ENCODE measurements at places on chromosomes 1 and 21.
A peak's percentile ranks its signal among the peaks of the same experiment; 100 is the strongest.

DNA sequence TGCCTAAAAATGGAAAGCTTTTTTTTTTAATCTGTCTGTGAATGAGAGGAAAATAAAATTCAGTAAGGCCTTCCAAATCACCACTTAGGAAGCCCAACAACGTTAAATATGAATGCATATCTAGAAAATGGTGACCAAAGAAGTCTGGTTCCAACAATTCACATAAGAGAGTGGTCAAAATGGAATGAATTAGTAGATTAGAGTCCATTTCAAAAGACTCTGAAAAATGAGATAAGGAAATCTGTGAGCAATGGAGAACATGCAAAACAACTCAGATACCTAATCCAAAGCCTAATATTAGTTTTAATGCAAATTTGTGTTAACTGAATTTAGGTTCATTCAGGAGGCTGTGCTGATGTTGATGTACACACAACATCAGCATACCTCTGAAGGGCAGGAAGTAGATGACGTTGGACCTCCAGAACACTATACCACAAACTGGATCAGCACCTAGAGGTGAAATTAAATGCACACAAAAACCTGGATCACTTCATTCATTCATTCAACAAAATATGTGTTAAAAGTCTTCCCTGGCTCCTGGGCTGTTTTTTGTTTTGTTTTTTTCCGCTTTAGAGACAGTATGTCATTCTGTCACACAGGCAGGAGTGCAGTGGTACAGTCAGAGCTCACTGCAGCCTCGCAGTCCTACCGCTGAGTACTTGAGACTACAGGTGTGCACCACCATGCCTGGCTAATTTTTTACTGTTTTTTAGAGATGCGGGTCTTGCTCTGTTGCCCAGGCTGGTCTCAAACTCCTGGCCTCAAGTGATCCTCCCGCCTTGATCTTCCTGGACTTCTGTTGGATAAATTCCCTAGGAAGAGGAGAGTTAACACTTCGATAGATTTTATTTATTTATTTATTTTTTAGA lies 4.9 kb upstream of the BRWD1 start:
- no peak for DNase-seq

DNA sequence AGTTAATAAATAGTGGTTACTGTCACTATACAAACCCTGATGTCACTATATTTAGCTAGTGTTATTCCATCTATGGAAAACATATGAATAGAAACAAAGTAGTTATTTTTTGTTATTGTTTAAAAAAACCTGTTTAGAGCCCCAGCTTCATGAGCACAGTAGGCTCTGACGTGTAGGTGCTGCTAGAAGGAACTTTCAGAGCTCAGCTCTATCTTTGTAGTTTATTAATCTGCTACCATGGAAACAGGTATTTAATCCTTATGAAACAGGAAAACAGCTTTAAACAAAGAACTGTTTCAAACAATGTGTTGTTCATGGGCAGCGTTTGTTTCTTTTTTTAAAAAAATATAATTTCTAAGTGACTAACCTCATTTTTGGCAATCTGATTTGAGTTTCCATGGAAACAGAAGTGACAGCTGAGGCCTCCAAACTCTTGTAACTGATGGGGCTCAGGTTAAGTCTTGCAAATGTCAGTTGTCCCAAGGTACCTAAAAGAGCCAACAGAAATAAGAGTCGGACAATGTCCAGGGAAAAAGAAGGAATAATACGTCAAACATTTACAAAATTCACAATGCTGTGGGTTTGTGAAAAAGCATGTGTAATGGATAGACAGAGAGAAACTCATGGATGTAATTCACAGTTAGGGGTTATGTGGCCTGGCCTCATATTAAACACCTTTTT lies 162.0 kb upstream of the C21orf91 start:
- DNase-seq: no peak

DNA sequence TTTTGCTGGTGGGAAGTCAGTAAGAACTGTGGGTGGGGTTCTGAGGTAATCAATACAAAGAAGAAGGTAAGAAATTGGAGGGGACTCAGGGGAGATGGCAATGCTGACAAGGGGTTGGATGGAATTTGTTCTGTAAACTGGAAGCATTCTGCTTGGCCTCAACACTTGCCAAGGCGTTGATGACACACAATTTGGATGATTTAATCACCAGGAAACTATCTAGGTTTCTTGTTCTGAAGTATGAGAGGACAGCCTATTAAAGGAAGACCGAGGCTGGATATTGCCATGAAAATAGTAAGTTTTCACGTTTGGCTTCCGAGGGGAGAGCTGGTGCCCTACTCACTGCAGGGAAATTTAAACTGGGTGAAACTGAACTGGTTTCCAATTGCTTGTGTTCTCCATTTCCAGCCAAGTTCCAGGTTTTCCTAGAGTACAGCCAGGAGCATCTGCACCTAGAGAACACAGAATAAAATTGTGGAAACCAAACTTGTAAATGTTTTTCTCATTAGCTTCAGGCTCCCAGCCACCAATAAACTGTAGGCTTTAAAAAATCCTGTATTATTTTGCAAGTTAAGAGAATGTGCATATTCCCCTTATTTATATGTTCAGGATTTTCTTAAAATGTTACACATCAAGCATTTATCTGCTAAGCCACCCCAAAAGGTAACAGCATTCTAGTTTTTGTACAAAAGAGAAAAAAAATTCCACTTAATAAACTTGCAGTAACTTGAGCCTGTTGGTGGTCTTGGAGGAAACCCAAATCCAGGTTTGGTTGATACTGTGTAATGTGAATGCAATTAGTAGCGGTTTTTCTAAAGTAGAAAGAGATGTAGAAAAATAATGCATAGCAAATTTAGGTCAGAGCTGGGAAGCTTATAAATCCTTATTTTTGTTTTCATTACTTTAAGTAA lies 53.8 kb downstream of the ROR1 start:
- DNase-seq: no peak

DNA sequence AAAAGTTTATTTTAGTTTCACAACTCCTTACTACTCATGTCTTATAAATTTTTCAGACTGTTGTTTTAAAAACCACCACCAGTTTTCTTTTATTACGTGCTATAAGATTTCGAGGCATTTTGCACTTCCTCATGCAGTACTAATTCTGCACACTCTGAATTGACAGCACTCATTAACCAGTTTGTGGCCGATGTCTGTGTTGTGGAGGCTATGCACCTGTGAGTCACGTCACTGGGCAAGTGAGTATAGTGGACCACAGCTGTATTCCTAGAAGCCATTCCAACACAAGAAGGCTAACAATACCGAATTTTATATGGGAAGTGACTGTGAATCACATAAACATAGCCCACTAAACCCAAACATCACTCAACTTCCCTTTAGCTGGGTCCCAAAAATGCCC lies 21.0 kb upstream of the SPATA6 start:
- DNase-seq: no peak

- no peak for DNase-seq
Measured at GRCh38 chr1:182126272-182126800, 64.8 kb upstream of the ZNF648 start.

- no peak for DNase-seq
Measured at GRCh38 chr1:206854401-206855129, 10.9 kb upstream of the IL20 start.

- no peak for DNase-seq
Measured at GRCh38 chr1:39378377-39378776, 113.1 kb upstream of the BMP8A start.

- DNase-seq: no peak
Measured at GRCh38 chr21:44199448-44199847, 41.3 kb downstream of the ICOSLG start.

GRCh38 chr1:246086191-246086590 lies 420.9 kb downstream of the SMYD3 start:
- DNase-seq: no peak

DNA sequence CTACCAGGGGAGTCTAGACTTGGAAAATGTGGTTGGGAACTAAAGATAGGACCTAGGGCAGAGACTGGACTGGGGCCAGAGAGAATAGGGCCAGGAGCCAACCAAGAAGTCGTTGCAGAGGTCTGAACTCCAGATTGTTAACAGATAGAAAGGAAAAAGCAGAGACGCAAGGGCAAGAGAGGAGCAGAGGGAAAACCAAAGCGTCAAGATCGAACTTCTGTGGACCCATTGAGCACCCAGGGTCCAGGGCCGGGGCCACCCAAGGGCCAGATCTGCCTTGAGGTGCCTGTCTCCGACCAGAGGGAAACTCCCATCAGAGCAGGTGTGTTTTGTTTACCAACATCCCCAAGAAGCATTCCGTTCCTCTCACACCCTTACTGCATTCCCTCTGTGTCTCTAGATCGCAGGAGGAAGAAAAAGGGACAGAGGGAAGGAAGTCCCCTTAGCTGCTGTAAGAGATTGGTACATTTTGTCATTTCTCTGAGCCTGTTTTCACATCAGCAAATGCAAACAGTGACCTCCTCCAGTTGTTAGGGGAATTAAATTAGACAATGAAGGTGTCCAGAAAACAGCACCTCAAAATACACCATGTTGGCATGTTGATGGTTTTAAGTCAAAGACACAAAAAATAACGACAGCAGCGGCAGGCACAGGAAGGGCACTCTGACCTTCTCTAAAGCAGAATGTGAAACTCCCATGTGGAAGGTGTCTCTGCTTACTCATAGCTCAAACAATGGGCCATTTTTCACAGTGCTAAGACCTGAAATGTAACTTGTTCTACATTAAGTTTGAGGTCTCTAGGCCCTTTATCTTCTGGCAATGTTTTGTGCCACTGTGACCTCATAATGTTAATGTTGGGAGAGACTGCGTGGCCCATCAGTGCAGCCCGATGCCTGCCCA lies 105.8 kb upstream of the RAB4A start:
- no peak for DNase-seq

- peak; percentile 54 for DNase-seq
Measured at GRCh38 chr1:10553118-10553517, 78.4 kb downstream of the PEX14 start.

GRCh38 chr1:230772457-230773395 lies 25.5 kb downstream of the CAPN9 start:
- peak; percentile 12 for DNase-seq

GRCh38 chr1:51686450-51686849 lies 69.6 kb downstream of the OSBPL9 start:
- no peak for DNase-seq

- DNase-seq: no peak
Measured at GRCh38 chr21:43827015-43827611, 37.7 kb downstream of the RRP1 start.

DNA sequence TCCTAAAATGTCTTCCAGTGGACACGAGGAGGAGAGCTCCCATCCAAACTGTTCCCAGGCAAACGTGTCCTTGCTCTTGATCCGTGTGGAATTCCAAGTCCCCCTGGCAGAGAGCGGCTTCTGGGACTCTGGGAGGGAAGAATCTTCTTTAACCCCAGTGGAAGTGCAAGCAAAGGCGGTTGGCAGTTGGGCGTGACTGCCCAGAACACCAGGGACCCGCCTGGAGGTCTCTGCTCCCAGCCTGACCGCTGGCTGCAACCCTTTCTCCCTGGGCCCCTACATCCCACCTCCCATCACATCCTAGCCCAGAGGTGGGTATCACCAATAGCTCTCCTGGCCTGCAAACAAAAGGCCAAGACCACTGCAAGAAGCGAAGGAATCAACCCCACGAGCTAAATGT lies 17.8 kb downstream of the CASZ1 start:
- no peak for DNase-seq

DNA sequence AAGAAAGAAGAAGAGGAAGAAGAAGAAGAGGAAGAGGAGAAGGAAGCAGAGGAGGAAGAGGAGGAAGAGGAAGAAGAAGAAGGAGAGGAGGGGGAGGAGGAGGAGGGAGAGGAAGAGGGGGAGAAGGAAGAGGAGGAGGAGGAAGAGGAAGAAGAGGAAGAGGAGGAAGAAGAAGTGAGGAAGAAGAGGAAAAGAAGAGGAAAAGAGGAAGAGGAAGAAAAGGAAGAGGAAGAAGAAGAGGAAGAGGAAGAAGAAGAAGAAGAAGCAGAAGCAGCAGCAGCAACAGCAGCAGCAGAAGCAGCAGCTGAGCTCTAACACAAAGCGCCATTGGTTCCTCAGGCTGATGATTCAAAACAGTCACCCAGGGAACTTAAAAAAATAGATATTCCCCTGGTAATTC lies 34.0 kb downstream of the DNAI4 start:
- no peak for DNase-seq

GRCh38 chr1:113628997-113629396 lies 130.3 kb downstream of the PHTF1 start:
- DNase-seq: no peak

DNA sequence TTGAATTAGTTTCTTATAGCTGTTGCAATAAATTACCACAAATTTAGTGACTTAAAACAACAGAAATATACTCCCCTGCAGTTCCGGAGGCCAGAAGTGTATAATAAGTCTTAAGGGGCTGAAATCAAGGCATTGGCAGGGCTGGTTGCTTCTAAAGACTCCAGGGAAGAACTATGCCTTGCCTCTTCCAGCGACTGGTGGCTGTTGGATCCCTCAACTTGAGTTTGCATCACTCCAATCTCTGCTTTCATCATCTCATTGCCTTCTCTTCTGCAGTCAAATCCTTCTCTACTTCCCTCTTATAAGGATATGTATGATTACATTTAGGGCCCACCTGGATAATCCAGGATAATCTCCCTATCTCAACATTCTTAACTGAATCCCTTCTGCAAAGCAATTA lies 19.1 kb upstream of the MED18 start:
- no peak for DNase-seq

DNA sequence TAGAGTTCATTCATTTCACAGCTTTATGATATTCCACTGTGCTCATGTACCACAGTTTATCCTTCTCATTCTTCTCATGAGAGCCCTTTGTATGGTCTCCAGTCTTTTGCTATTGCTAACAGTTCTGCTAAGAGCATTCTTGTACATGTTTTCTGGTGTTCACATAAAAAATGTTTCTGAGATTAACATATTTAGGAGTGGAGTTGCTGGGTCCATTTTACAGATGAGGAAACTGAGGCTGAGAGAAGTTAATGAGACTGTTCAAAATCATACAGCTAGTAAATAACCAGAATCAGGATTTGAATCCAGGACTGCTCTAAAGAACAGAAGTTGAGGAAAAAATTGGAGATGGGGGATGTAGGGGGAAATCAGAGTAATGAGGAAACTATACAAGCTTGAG lies 28.8 kb upstream of the RGS16 start:
- DNase-seq: no peak

DNA sequence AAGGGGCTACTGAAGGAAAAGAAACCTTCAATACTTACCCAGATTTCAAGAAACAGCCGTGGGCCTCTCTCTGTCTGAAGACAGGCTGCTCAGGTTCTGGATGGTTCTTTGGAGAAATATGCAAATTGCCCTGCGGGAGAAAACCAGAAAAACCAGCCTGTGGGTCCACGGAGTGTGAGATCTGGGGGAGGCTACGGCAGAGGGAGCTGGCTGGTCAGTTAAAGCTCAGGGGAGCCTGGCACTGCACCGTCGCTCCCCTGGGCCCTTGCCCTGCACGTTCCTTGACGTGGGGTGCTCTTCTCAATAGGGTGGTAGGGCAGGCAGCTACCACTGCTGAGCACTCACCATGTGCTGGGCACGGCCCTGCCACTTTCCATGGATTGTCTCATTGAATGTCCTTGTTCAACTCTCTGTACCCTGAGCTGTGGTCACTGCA lies 12.7 kb downstream of the TMCO4 start:
- DNase-seq: no peak

Data from NCI-H187 treated with DMSO at 0.1 percent for 48 hours (cell line).